ENCODE measurements at places on chromosomes 2 and 18. TPM values are rescaled to one million over a fixed set of nuclear protein-coding genes. Genes with fewer than 3 reads are reported as not detected.

SLC4A5 gene
- 0.23 TPM for polyA plus RNA-seq

UGT1A10 gene
- 27.3 TPM for polyA plus RNA-seq

KLHL41 gene
- 0.60 TPM for polyA plus RNA-seq

ASB18 gene
- polyA plus RNA-seq: not detected

NEUROD1 gene
- polyA plus RNA-seq: 2.3 TPM

UGT1A3 gene
- not detected for polyA plus RNA-seq

SEPTIN10 gene
- 58.3 TPM for polyA plus RNA-seq
